Cortex of kidney (tissue), 1 donor: ENCODE measurements at places on chromosomes 4 and X.

DNA sequence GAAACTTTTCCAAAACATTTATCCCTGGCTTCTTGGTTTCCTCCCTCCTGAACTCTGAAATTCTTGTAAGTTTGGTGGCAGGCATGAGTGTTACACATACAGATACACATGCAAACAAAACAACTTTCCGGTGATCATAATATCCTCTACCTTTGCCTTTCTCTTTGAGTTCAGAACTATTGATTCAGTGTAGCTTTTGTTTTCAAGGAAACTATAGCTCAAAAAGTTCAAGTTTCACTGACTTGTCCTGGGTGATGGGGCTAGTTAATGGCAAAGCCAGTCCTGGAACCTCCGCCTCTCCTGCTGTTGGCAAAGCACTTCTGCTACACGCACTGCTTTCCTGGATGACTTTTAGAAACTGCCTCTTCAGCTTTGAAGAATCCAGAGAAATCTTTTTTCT, 177.3 kb upstream of the FAT1 start:
- DNase-seq: no peak

- no peak for DNase-seq
Measured at GRCh38 chrX:15269120-15269519, 763 bp downstream of the ASB9 start.

- no peak for DNase-seq
Measured at GRCh38 chr4:29770627-29771026, 949.5 kb upstream of the PCDH7 start.

GRCh38 chr4:39044956-39045826, 13.0 kb upstream of the TMEM156 start:
- no peak for DNase-seq

GRCh38 chr4:126572264-126572663, 1060.5 kb upstream of the INTU start:
- no peak for DNase-seq

DNA sequence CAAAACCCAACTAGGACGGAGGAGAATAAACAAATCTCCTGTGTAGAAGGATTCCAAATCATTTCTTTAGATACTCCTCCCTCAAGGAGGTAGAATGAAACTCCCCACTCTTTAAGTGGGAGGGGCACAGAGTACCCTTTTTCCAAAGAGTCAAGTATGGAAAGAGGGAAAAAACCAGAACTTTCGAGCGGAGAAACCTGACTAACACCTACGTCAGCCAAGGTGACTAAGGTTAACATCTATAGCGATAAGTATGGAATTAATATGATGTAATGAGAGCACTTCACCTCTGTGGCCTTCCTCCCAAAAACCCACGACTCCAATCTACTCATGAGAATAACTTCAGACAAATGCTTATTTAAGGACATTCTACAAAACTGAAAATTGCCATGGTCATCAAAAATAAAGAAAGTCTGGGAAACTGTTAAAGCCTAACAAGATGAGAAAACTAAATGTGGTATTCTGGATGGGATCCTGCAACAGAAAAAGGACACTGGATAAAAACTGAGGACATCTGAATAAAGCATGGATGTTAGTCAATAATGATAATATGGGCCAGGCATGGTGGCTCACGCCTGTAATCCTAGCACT, 157.0 kb upstream of the MAP3K15 start:
- no peak for DNase-seq

DNA sequence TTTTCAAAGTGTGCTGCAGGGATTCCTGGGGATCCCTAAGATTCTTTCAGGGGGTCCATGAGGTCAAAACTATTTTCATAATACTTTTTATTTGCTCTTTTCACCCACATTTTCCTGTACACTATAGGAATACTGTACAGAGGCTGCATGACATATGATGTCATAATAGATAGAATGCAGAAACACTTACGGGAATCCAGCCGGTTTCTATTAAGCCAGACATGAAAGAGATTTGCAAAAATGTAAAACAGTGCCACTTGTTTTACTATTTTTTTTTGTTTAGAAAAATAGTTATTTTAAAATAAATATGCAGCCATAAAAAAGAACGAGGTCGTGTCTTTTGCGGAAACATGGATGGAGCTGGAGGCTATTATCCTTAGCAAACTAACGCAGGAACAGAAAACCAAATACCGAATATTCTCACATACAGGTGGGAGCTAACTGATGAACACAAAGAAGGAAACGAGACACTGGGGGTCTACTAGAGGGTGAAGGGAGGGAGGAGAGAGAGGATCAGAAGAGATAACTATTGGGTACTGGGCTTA, 5.0 kb downstream of the ZFX start:
- DNase-seq: no peak

DNA sequence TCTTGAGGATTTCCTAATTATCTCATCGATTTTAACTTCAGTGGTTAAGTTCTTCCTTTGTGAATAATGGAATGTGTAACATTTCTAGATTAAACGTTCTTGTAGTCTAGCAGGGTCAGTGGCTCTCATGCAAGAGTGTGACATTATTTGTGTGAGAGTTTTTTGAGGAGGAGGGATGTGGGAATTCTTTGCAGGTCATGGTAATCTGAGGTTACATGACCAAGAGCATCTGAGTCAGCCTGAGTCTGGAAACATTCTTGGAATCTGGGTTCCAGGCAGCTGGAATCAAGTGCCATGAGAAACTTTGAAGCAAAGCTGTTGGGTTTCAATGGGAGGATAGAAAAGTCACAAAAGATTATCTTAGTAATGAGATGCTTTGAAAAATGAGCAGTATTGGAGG, 49.5 kb downstream of the GK start:
- DNase-seq: no peak

DNA sequence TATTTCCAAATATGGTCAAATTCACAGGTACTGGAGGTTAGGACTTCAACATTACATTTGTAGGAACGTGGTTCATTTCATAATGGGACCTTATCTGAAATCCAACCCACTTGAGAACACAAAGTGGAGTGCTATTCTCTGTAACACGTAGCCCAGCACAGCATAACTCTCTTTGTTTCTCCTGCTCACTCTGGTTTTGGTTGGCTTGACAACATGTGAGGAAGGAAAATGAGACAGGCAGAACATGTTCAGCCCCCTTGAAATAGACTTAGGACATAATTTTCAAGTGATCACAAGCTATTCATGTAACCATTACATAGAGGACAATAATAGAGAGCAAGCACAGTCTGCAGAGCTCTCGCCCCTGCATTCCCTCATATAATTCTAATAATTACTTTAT, 115.1 kb upstream of the SMIM10 start:
- DNase-seq: no peak

- no peak for DNase-seq
Measured at GRCh38 chr4:95676190-95676589, 127.4 kb upstream of the UNC5C start.

DNA sequence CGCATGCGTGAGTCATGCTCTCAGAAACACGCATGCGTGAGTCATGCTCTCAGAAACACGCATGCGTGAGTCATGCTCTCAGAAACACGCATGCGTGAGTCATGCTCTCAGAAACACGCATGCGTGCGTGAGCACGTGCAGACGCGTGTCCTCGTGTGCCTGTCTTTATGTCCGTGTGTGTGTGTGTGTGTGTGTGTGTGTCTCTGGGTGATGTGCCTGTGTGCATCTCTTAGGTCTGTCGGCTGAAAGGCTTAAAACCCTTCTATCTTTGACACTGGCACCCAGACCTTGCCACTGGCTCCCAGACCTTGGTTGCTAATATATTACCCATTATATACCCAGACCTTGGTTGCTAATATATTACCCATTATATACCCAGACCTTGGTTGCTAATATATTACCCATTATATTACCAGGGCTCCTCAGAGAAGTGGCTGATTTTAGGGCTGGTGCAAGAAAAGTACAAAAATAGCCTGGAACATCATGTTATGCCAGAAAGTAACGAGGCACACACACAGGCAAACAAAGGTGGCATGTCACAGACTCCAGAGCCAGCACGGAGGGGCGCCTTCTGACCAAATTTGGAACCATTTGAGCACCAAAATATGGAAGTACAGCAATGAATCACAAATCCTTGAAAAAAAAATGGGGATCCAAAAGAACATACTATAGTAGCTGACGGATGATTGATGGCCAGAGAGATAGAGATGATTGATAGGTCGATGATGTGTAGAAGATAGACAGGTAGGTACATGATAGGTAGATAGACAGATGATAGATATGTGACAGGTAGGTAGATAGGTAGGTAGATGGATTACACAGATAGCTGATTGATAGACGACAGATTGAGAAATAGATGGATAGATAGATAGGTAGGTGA, 19.2 kb upstream of the ADRA2C start:
- DNase-seq: no peak

DNA sequence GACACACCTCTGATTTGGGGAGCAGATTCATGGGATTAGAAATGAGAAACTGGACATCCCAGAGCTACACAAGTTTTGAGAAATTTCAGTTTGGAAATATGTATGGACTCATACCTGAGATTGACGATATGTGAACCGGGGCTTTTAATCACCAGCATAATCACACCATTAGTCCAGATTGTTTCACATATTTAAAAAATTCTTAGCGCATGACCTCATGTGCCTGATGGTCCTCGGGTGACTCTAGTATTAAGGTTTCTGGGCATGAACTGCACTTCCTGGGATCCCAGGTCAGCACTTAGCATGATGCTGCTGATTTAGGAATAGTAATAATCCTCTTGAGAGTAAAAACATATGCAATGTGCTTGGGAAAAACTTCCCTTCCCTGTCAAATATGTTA, 91.9 kb upstream of the BCOR start:
- DNase-seq: no peak

DNA sequence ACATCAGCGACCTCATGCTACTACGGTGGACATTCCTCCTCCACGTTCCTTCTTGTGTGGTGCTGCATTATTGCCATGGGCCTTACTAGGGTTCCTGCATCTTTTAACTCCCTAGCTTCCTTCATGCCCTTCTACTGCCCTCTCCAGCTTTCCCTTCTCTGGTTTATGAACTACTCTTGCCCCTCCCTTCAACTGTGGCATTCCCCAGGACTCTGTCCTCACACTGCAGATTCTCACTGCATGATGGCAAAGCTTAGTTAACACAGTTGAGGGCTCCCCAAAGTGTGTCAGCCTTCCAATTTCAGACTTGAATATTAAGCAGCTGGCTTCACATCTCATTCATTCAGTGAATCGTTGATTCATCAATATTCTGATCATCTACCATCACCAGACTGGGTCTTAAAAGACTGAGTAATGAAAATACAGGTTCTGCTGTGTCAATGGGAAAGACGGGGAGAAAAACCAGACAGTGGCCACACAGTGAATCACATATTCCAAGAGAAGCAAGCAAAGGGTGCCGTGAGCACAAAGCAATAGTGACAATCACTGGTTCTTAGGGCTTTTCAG, 53.0 kb downstream of the ZFX start:
- no peak for DNase-seq

- no peak for DNase-seq
Measured at GRCh38 chrX:6599230-6599860, 64.4 kb upstream of the VCX3A start.

DNA sequence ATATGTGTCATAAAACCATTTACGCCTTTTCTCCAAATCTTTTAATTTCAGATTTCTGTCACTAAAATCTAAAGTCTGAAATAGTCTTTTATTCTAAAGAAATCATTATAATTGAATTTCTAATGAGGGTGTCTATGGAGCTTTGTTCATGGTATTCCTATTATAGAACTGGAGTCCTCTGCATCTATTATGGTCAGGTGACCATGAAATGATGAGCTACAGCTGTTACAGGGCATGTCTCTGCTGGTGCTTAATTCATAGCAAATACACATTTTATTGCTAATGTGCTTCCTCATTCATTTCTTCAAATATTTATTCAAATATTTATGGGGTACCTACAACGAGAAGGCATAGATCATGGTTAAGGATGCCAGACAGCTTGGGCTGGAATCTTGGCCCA, 126.1 kb downstream of the NAA11 start:
- no peak for DNase-seq

DNA sequence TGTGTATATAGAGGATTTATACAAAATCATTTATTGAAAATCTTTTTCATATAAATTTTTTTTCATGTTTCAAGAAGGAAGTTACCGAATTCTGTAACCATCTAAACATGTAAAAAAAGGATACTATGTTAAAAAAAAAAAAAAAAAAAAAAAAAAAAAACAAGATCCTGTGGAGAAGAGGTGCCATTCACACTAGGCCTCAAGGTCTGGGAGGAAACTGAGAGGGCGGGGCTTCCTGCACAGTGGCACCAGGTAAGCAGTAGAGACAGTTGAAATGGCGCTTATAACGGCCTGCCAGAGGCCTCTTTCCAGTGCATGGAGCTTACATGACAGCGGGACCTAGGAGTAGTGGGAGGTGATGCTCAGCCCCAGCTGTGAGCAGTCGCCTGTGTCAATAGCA, 17.5 kb downstream of the TRAPPC2 start:
- no peak for DNase-seq

DNA sequence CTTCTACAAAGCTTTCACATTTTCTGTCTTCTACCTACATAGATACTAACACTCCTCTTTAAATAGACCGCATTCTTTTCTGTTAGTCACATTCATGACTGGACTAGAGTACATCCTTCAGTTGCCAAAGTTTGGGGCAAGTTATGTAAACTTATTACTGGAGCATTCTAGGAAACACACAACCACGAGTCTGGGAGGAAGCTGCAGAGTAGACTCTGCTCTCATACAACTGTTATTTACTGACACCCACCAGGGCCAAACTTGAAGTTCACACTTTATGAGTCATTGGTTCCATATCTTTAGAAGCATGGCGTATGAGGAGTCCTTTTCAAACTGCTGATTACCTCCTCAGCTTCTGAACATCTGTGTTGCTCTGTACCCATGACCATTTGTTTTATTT, 87.0 kb downstream of the RNF150 start:
- DNase-seq: no peak

- DNase-seq: no peak
Measured at GRCh38 chr4:82555276-82555675, 6.5 kb downstream of the TMEM150C start.

- DNase-seq: no peak
Measured at GRCh38 chr4:85126991-85127591, 160.6 kb upstream of the WDFY3 start.

GRCh38 chr4:896216-896615, 35.9 kb downstream of the GAK start:
- no peak for DNase-seq

DNA sequence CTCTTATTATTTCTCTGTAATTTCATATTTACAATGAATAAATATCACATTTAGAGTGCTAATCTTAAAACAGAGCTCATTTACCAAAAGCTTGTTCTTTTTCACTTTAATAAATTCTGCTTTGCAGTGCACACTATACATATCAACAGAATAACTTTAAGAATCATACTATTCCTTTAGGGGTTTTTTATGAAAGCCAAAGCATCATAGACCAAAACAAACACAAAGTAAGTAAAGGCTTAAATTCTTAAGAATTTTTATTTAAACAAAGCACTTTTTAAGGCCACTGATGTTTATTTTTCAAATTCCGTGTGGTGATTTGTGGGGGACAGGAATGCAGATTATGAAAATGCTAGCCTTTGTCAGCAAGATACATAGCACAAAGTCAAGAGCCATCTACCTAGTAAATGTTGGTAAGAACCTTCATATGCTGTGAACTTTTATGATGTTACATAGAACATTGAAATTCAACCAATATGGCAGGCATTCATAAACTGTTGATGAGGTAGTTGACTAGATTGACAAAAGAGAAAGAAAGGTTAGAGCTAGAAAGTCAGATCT, 17.8 kb downstream of the TIGD2 start:
- no peak for DNase-seq
